Dermis microvascular lymphatic vessel endothelial cell (primary cell): ENCODE measurements at places on chromosomes 11 and 22. TPM values are rescaled to one million over a fixed set of nuclear protein-coding genes. Genes with fewer than 3 reads are reported as not detected.

Gene EIF3L
- 290 and 470 TPM in 2 replicates for total RNA-seq

Gene SART1
- total RNA-seq = 23.9 and 27.8 TPM in 2 replicates

Gene TOP3B
- total RNA-seq = 13.1 and 18.2 TPM in 2 replicates

Gene PHLDA2
- total RNA-seq = 1.9 and 2.4 TPM in 2 replicates

Gene MN1
- total RNA-seq = 0.13 and 0.25 TPM in 2 replicates

Gene AIFM3
- under 0.01 and 0.13 TPM in 2 replicates for total RNA-seq

Gene FAM111B
- 11.0 and 14.4 TPM in 2 replicates for total RNA-seq

Gene FBLN1
- total RNA-seq = 0.26 and 1.0 TPM in 2 replicates

Gene TUBA8
- total RNA-seq = 0.63 and 0.77 TPM in 2 replicates

Gene UBQLN3
- total RNA-seq = not detected in 2 replicates

Gene SCGB2A2
- total RNA-seq = not detected in 2 replicates

Gene SCGB1C1
- total RNA-seq = not detected in 2 replicates

Gene KDELR3
- 32.9 and 40.8 TPM in 2 replicates for total RNA-seq

Gene PLAAT5
- not detected in 2 replicates for total RNA-seq

Gene CHRNA10
- total RNA-seq = 0.13 and 0.25 TPM in 2 replicates

Gene HTR3A
- not detected in 2 replicates for total RNA-seq

Gene ASPHD2
- total RNA-seq = 0.90 and 2.0 TPM in 2 replicates

Gene KDM4E
- total RNA-seq = not detected in 2 replicates

Gene PKDREJ
- under 0.01 TPM in 1 of 2 replicates, not detected in the other for total RNA-seq

Gene OMP
- total RNA-seq = not detected in 2 replicates

Gene MMP13
- not detected in 2 replicates for total RNA-seq

Gene KRTAP5-7
- total RNA-seq = not detected in 2 replicates

Gene SPON1
- total RNA-seq = under 0.01 and 0.51 TPM in 2 replicates

Gene CD3E
- not detected in 2 replicates for total RNA-seq

Gene OR51V1
- not detected in 2 replicates for total RNA-seq

Gene NCR3LG1
- total RNA-seq = 0.38 and 0.51 TPM in 2 replicates

Gene KLHL35
- total RNA-seq = 1.0 and 2.4 TPM in 2 replicates

Gene VPREB3
- 0.13 TPM in 1 of 2 replicates, not detected in the other for total RNA-seq

Gene TYR
- not detected in 2 replicates for total RNA-seq

Gene CRACR2B
- total RNA-seq = 12.1 and 16.9 TPM in 2 replicates

Gene APOL3
- 118 and 218 TPM in 2 replicates for total RNA-seq

Gene DENND6B
- total RNA-seq = 0.64 and 1.9 TPM in 2 replicates

Gene BIK
- 1.0 and 1.4 TPM in 2 replicates for total RNA-seq

Gene OR10A2
- not detected in 2 replicates for total RNA-seq

Gene TMEM258
- total RNA-seq = 93.4 and 124 TPM in 2 replicates

Gene OR52A1
- total RNA-seq = not detected in 2 replicates

Gene NXPE1
- total RNA-seq = not detected in 2 replicates
